ENCODE measurements at places on chromosomes 4 and X. TPM values are rescaled to one million over a fixed set of nuclear protein-coding genes. Genes with fewer than 3 reads are reported as not detected.

GRCh38 chr4:105472871-105473323 is 965 bp downstream of the PPA2 start:
- ATAC-seq, result peak; percentile 71

Gene NXF3
- not detected for total RNA-seq

DNA sequence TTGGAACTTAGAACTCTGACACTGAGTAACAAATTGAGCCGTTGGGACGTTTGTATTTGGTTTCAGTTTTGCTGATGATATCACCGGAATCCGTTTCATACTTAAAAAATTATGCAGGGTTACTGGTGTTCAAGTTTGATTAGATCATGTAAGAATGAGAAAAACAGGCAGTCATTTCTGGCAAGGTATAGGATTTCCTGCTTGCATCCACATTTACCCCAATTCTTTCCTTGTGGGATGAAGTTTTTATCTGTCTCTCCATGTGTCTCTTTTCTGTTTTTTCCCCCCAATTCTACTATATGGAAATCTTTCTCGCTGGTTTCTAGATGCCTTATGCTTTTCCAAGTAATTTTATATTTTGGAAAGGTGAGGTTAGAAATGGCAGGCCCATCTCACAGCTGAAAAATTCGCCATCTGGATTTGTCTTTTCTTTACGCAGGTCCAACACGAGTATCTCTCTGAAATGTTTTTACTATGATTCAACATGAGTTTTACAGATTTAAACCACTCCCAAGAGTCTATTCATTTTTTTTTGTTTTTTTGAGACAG is 197.9 kb downstream of the SHOX start:
- no peak for ATAC-seq

- no peak for ATAC-seq
Measured at GRCh38 chr4:52658641-52659000, 480 bp downstream of the USP46 start.

DNA sequence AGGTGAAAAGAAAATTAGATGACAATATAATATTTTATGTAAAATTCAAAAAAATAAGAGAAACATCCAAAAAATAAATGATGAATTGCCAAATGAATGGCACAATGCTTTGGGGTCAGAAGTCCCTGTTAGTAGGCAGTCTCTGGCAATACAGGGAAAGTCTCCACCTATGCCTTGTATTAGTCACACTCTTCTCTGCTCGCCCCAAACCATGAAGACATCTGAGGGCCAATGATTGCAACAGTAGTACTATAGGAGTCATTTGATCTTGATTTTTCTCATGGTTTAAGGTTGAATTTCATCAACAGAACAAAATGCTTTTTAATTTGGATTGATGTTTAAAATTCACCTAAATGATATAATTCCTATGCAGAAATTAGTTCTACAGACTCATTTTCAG is 3.9 kb upstream of the PRSS12 start:
- no peak for ATAC-seq

Gene CNKSR2
- 3.2 TPM for total RNA-seq

DNA sequence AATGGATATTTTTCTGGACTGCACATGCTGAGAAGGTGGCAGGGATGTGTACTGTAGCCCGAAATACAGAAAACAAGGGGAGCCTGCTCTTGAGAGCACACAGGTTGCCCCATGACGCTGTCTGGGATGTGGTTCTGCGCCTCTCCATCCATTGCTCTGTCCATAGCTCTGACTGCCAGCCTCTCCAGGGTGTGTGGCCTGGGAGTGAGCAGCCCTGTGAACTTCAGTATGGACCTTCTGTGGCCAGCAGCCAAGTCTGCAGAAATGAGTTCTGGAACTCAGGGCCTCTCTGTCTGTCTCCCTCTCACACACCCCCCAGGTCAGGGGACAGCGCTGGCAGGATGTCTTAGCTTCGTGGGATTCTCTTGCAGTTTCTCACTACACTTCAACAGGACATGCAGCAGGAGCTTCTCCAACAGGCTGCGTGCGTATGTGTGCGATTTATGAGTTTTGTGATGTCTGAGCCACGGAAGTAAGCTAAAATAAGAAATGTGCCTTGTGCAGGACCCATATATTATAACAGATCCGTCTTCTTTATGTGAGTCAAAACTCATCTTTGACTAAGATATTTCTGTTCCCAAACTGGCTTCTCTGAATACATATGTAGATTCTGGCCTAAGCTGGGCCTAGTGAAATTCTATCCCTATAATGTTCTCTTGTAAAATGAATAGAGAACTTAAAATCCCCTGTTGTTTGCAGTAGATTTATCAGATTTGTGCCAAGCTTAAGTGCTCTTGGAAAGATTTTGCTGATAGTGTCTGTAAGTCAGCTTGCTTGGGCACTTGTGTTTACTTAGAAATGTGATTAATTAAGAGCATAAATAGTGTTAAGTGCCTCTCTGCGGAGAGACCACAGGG is 40.0 kb downstream of the PROM1 start:
- no peak for ATAC-seq

Gene NEIL3
- total RNA-seq, result 25.7 TPM

DNA sequence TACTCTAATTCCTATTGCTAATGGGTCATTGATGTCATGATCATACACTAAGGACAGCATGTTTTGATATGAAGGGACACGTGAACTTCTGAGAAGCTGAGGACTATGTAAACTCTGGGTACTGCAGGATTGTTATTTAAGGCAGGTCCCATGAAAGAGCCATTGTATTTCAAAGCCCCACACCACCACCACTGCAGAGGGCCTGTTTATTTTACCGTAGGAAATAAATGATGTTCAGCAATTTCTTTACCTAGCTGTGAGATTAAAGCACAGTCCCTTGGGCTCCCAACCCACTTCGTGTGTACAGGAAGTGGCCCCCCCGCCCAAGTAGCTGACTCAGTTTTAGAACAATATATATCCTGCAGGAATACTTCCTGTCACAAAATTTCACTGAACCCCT is 89.8 kb upstream of the ACSL4 start:
- ATAC-seq, result no peak

GRCh38 chr4:189117426-189117825 is 823.2 kb upstream of the FRG1 start:
- no peak for ATAC-seq

DNA sequence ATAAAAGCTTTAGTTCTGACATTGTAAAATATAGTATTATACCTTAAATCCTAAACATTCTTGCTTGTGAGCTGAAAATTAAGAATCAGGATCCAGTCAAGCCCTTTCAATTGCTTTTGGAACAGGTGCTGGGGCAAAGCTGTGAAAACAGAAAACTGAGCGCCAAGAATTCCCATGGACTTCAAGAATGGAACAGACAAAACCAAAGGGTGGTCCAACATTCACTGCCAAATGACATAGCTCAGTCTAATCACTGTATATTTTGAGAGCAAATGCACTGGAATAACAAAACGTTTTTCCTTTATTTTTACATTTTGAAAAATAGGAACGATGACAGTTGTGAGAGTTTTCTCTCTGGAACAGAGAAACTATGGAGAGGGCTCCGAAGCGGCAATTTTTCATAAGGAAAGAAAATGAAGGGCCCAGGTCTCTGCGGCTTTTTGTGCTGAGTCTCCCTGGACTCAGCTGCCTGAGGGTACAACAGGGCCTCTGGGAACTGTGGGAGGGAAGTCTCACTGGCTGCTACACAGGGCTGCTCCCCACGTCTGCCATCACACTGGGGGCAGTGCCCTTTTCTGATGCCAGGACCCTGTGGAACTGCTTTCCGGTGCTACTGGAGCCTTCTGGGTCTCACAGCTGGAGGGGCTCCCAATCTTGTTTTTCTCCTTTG is 56.0 kb upstream of the BMPR1B start:
- ATAC-seq, result no peak

Gene FRAS1
- not detected for total RNA-seq

Gene UGT2B17
- total RNA-seq, result not detected

DNA sequence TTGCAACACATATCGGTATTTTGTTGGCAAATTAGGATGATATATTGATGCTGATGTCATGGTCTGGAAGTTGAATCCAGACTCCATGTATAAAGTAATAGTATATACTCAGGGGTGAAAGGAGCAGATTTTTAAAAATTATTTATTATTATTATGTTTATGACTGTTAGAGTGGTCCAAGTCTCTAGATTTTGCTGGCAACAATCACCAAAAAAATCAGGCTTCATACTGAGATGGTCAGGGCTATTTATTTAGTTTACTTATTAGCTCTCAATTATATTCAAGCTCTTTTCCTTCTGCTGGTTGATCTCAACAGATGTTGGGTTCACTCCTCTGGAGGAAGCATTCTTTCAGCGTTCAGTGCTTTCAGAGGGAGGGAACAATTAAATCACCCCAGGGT is 73.9 kb upstream of the VCX3B start:
- no peak for ATAC-seq

DNA sequence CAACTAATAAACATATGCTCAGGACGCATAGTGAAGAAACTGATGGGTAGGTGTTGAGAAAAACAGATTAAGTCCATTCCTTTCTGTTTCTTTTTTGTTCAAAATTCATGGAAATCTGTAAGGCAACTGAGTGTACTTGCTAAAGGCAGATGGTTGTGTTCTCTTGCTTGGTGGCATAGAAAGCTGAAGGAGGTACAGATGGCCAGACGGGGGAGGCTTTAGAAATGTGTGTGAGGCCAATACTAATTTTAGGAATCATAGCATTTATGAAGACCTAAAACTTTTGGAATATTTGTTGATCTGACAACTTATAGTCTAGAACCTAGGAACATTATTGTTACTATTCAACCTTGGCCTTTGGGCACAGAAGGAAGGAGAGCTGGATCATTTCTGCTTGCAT is 56.8 kb upstream of the EMCN start:
- ATAC-seq, result no peak

Gene C4orf36
- total RNA-seq, result not detected

- ATAC-seq, result no peak
Measured at GRCh38 chrX:133609166-133609565, 193.9 kb upstream of the GPC4 start.

GRCh38 chrX:10482261-10482660 is 138.1 kb downstream of the MID1 start:
- ATAC-seq, result no peak

- no peak for ATAC-seq
Measured at GRCh38 chr4:53547983-53548382, 43.3 kb downstream of the LNX1 start.

DNA sequence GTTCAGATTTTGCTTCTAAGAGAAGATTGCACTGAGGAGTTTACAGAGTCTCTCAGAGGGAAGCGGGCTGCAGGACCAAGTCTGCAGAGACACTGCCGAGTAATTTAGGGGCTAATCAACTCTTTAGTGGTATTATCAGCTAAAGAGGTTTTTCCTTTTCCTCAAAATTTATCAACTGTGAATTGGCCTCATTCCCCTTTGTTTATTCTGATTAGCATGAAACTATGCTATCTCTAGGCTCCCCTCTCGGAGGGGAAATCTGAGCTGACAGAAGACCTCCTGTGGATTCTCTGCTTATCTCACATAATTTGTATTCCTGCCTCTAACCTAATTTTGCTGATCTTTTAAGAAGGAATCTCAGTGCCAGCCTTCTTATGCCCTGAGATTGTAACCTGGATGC is 201.0 kb downstream of the DCTD start:
- no peak for ATAC-seq

Gene C4orf50
- 0.34 TPM for total RNA-seq

GRCh38 chr4:82623121-82623683 is 61.4 kb upstream of the TMEM150C start:
- no peak for ATAC-seq

Gene ADH1C
- not detected for total RNA-seq

Gene SPANXA2
- total RNA-seq, result not detected

DNA sequence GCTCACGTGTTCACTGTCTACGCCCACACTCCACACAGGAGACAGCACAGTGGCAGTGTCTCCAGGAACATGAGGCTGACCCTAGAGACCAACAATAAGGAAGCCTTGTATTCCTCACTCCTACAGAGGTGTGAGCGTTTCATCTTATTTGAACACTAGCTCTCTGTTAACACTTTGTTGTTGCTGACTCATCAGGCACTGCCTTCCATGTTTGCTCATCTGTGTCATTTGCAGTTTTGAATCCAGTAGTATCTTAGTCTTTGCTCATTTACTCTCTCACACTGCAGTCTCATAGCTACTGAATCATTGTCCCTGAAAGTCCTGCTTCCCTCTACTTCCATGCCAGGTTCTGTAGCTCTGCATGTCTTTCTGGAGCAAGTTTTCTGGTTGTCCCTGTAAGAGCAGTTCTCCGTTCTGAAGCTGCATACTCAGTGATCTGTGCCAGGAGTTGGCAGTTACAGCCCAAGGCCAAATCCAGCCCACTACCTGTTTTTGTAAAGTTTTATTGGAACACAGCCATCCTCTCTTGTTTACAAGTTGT is 80.3 kb upstream of the DCLK2 start:
- peak; percentile 91 for ATAC-seq

DNA sequence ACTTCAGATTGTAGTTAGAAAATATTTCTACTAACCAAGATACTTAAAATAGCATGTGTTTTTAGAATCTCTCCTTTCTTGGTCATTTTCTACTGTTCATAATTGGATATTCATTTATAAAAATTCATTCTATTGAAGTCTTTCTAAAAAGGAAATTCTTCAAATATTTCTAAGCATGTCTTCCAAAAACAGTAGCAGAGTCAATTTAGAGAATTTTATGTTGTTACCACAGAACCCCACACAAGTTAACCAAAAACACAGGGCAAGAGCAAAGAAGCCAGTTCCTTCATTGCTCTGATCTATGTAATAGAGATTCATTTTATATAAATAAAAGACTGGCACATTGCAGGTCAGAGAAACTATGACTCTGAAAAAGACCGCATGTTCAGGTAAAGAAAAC is 345.1 kb upstream of the PITX2 start:
- ATAC-seq, result no peak

- ATAC-seq, result no peak
Measured at GRCh38 chr4:12545812-12546211, 938.3 kb downstream of the RAB28 start.

DNA sequence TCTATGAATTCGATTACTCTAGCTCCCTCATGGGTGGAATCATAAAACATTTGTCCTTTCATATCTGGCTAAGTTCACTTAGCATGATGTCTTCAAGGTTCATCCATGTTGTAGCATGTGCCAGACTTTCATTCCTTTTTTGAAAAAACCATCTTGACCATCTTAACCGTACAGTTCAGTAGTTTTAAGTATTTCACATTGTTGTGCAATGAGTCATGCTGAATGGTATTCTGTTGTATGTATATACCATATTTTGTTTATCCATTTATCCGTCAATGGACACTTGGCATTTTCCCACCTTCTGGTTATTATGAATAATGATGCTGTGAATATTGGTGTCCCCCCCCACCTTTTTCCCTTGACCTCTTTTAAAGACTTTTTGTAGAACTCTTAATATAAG is 72.4 kb upstream of the TLR2 start:
- ATAC-seq, result no peak

DNA sequence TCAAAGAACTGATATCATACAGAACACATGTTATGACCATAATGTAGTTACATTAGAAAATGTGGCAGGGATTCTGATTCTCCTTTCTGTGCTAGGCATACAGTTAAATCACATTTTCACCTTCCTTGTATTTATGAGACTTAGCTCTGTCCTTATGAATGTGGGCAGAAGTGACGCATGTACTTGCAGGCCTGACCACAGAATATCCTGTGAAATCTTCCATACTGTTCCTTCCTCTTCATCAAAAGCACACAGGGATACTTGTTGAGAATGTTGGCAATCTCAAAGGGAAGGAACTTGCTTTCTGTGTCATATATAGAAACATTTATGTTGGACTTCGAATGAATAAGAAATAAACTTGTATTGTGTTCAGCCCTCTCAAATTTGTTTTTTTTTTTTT is 17.2 kb upstream of the MYOZ2 start:
- no peak for ATAC-seq

Gene RADX
- total RNA-seq, result 9.6 TPM
